ENCODE measurements at places on chromosomes 5 and 9.

DNA sequence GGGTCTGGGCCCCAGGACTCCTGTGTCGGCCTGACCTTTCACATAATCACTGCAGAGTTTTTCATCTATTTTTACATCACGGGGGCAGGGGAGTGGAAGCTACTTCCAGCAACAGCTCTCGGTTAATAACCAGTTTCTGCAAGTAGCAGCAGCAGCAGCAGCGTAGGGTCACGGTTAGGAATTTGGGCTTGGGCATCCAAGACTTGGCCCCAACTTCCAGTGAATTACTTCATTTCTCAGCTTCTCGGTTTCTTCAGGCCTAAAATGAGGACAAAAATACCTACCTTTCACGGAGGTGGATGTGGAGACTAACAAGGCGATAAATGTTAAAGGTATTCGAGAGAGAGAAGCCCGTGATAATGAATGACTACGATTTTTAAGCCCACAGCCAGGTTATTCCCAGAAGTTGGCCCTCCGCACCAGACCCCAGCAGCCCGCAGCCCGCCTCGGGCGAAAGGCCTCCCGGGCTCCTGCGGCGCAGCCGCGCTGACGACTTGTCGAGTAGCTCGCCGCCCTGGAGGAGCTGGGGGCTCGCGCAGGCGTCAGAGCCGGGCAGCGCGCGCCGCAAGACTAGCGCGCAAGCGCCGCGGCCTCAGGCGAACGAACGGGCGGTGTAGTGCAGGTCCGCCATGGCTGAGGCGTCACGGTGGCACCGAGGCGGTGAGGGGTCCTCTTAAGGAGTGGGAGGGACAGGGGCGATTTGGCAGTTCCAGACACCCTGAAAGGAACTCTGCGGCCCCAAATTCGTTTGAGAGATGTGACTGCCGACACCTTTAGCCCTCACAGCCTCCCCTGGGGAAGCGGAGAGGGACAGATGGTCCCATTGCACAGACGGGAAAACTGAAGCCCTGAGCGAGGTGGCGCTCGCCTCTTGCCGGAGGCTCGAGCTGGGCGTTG is at the start of gene PKD2L2:
TSS of gene PKD2L2 (plus strand) at position 595 of the 897 bp plus-strand sequence. CDS start at position 630, 35 bp downstream.
- no peak for DNase-seq

DNA sequence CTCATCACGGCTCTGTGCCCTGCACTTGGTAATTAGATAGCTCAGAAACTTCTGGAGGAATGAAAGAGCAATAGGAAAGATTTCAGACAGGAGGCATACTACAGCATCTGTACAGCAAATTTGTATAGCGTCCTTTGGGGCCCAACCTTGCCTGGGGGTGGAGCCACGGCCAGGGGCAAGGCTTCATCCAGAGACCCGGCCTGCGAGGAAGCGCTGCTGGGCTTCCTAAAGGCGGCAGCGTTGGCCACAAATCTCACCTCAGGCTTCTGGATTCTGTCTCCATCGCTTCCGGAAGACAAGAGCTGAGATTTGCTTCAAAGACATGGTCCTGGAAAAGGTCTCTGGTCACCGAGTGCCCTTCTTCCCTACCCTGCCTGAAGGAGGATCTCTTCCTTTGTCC is 12.2 kb upstream of the SPATA31D1 start:
- DNase-seq: no peak

DNA sequence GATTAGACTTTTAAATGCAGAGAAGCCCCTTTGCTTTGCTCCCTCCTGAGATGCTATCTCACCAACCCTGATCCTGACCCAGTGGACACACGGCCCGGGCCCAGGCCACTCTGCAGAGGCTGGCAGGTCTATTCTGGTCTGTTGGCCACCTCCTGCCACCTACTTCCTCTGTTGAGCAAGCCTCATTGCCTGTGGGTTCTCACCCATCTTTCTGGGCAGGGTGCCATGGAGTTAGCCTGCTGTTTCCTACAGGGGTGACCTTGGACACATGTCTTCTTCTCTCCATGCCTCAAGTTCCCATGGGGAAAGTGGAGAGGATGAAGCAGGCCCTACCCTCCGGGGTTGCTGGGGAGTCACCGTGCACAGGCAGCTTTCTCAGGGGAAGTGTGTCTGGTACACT is 266.2 kb upstream of the IRX1 start:
- no peak for DNase-seq

DNA sequence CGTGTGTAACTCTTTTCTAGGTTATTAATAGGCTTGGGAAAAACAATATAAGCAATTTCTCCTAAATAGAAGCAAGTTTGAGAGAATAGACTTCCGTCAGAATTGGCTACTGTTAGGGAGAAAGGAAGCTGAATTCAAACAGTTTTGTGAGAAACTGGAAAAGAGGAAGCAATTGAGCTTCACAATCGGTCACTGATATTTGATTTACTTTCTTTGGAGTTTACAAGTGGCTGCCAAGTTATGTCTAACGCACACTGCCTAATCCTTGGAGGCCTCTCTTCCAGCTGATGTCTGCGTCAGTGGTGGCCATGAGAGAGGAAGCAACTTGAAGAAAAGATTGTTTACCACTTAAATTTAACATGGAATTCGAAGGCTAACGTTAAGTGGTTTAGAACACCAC is 319.5 kb downstream of the ADGRV1 start:
- no peak for DNase-seq

GRCh38 chr9:114049441-114050225 is 28.5 kb downstream of the AMBP start:
- no peak for DNase-seq

DNA sequence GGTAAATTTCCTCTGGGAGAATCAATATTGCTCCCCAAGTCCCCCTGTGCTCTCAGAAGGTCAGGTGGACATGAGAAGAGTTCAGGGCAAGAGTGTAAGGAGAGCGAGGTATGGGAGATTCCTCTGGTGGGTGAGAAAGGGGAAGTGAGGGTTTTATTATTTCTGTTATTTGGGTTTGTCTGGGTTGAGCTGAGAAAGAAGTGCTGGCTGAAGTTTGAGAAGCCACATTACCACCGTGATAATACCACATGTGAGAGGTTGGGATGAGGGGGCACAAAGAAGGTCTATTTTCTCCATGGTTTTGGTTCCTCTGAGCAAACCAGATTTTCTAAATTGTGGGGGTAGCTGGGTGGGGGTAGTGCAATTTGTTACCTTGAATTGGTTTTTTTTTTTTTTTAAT is 350.4 kb downstream of the OSTF1 start:
- no peak for DNase-seq

GRCh38 chr9:92598382-92598781 is 62.6 kb upstream of the ECM2 start:
- DNase-seq: no peak

DNA sequence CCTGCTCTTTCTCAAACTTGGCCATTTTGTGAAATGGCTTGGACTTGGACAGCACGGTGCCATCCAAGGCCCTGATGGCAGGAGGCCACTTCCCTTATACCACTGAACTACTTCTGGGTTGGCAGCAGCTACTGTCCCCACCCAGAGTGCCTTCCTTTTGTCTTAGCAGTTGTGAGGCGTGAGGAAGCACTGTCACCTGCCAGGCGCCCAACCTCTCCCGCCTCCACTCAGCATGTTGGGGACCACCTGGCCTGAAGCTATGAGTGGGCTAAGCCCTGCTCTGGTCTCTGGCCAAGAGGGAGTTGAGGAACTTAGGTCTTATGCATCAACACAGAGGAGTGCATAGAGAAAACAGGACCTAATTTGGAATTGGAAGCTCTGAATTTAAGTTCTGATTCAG is 276.0 kb downstream of the ENC1 start:
- no peak for DNase-seq

DNA sequence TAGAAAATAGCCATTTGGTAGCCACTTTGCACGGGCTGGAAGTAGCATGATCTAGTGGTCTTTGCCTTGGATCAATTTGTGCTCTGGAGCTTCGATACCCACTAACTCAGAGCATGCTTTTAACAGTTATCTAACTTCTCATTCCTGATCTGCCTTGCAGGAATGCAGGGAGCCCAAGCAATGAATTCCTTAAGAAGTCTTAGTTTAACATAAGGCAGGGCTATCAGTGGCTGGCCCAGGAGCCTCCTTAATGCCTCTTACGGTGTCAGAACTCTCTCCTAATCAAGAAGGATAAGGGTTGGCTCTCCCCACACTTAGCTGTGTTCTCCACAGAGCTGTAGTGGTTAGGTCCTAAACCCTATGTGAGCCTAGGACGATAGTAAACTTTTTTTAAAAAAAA is 95.8 kb upstream of the TBCA start:
- no peak for DNase-seq

GRCh38 chr5:60929024-60929423 is 15.8 kb downstream of the ERCC8 start:
- no peak for DNase-seq

DNA sequence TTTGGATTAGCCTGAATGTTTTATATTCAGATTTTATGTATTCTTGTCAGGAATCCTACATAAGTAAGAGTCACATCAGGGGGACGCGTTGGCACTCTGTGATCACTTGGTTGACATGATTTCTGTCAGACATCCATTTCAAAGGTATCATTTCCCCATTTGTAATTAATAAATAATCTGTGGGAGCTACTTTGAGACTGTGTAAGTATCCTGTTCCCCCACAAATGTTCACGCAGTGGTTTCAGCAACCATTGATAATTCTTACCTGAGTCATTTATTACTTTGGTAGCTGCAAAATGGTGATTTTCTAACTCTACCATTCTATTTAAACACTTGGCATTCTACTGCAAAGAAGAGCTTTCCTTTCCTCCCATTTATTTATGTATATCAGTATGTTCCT is 56.9 kb upstream of the TBC1D2 start:
- no peak for DNase-seq

GRCh38 chr9:93096811-93097382 is 880 bp downstream of the CARD19 start:
- no peak for DNase-seq

GRCh38 chr5:142036918-142037317 is 24.1 kb upstream of the GNPDA1 start:
- no peak for DNase-seq

- no peak for DNase-seq
Observed at GRCh38 chr5:111643499-111643898, 113.5 kb downstream of the NREP start.

DNA sequence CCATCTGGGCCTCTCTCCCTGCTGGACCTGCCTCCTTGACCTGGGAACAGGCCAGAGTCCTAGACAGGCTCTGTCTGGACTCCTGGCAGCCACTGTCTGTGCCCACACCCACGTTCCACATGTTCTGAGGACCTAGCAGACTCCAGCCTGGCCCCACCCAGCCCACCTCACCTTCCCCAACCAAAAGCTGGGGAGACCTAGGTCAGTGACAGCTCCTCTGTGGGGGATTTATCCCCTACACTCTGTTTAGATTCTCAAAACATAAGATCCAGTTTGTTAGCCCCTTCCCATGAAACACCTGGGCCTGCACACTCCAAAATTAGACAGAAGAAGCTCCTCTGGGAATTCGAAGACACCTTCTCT is 59.8 kb upstream of the ADAMTS2 start:
- no peak for DNase-seq

DNA sequence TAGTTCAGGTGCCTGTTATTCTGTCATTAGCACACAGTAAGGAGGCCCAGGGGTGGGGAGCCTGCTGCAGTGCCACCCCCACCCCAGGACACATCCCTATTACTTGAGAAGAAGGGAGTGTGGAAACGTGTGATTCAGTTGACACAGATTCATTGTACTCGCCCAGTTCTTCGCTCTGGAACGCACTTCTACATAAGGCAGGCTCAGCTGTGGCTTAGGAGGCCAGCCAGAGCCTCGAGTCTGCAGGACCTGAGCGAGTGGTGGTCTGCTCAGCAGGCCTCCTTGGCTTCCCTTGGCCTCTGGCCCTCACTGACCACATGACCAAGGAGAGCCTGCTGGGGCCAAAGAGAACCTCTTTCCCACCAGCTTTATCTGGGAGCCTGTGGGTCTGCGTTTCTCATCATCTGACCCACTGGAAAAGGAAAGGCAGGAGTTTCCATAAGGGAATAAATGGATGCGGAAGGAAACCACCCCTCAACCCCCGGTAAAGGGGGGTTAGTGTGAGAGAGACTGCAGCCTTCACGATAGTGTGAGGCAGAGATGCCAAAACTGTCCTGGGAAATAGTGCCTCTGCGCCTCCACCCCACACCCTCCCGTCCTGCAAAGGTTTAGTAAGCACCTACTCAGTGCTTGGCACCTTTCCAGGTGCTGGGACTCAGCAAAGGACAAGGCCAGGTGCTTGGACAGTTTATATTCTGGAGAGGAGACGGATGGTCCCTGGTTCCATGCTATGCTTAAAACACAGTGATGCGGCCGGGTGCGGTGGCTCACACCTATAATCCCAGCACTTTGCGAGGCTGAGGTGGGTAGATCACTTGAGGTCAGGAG is 73.7 kb downstream of the PPARGC1B start:
- no peak for DNase-seq

DNA sequence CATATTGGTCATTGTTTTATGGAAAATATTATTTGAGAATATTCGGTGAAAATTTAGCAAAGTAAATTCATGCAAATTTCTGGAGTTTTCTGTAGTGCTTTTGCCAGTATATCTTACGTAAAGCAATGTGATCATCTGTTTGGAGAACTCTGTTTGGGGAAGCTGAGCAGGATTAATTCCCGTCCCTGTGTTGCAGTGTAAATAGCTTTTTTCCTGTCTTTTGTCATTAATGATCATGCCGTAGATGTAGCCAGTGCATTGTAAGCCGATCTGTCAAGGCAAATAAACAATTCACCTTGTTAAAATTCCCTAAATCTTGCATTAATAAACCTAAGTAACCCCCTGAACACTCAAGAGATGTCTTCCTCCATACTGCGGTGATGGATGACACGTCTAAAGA is 39.2 kb downstream of the PPIC start:
- no peak for DNase-seq

- no peak for DNase-seq
Observed at GRCh38 chr5:163306421-163306820, 131.0 kb upstream of the CCNG1 start.

DNA sequence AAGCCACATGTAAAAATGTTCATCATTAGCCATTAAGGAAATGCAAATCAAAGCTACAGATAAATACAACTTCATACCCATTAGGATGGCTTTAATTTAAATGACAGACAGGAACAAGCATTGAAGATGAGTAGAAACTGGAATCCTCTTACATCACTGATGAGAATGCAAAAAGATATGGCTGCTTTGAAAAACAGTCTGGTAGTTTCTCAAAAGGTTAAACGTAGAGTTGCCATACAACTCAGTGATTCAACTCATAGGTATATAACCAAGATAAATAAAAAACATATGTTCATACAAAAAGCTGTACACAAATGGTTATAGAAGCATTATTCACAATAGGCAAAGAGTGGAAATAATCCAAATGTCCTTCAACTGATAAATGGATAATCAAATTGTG is 228.8 kb upstream of the ZNF462 start:
- no peak for DNase-seq

DNA sequence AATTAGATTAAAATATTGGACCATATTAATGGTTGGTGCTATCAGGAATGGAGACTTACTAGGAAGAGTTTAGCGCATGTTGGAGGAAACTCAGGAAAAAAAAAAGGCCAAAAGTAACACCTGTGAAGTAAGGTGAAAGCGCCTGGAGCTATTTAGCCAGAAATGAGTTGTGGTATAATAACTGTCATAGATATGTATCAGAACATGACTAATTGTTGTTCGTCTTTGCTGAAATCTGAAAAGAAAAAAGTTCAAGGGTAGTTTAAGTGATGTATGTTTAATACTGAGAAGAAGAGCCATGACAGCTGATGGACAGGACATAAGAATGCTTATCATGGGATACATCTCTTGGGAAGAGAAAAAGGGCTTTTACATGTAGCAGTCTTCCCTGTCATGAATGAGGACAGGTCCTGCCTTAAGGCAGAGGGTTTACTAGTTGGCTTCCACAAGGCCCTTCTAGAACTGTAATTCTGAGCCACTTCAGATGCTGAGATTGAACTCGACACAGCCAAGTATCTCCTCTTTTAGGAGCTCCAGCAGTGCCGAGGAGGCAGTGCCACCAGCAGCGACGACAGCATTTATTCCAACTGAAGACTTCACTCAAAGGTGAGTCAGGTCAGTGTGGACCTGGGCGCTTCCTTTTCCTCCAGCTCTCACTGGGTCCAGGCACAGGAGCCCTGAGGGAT is 940 bp upstream of the CAMK4 start:
- DNase-seq: no peak
